ENCODE measurements at places on chromosomes 6 and 20.

GRCh38 chr6:139028658-139029469 is at the start of gene ABRACL:
Gene ABRACL (plus strand): TSS chr6:139028745. CDS start chr6:139034161, 5,416 bp downstream.
- H3K4me1 ChIP-seq, result peaks cover 20% of the 10 kb centered on the region
- peak within 1 kb of the TSS; percentile 85 for H3K4me3 ChIP-seq
- peak within 1 kb of the TSS; percentile 90 for H3K27ac ChIP-seq
- peaks cover 7% of the 10 kb centered on the region for H3K36me3 ChIP-seq
- no peaks in the 10 kb centered on the region for H3K27me3 ChIP-seq

DNA sequence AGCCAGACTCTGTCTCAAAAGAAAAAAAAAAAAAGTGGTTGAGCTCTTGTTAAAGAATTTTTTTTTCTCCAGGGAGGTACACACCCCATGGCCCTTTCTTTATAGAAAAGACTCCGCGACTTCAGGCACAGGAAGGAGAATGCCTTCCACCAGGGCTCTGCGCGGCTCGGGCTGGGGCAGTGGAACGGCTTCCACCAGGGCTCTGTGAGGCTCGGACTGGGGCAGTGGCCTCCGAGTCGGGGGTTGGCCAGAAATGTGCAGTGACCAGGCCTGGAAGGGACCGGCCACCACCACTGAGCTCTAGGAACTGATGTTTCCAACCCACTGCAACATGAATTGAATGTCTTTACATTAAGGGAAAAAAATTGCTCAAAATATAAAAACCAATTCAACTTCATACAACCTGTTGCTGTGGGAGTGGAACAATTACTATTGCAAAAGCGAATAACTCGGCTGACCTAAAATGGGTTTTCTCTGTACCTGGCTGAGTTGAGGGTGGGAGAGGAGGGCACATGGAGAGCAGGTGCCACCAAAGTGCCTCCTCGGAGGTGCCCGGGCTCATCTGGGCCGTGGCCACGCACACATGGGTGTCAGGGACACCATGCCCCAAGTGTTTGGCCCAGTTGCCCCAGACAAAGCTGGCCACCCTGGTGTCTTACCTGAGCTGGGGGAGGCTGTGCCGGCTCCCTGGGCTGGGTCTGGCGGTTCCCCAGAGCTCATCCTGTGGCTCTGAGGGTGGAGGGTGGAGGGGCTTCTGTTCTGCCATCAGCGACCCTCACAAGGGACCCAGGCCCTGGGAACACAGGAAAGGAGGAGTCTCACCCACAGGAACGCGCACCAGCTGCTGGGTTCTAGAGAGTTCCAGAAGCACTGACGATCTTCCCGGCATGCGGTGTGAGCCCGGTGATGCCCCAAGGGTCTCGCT is 29.3 kb downstream of the SLC2A4RG start:
- H3K4me3 ChIP-seq, result no peak overlapping the region
- H3K36me3 ChIP-seq, result no peaks in the 10 kb centered on the region
- no peak for DNase-seq
- no peaks in the 10 kb centered on the region for H3K27me3 ChIP-seq
- H3K27ac ChIP-seq, result no peak overlapping the region
- H3K4me1 ChIP-seq, result peaks cover 3% of the 10 kb centered on the region

GRCh38 chr20:12928755-12929401 is 79.9 kb upstream of the SPTLC3 start:
- no peak overlapping the region for H3K27ac ChIP-seq
- H3K4me3 ChIP-seq, result no peak overlapping the region
- DNase-seq, result no peak

- H3K36me3 ChIP-seq, result no peaks in the 10 kb centered on the region
- no peak for DNase-seq
- no peaks in the 10 kb centered on the region for H3K4me1 ChIP-seq
- peaks cover 5% of the 10 kb centered on the region for H3K27me3 ChIP-seq
These were observed 17.7 kb downstream of the MAS1 start for GRCh38 chr6:159908535-159908934.

GRCh38 chr20:1460275-1460674 is 6.4 kb downstream of the NSFL1C start:
- DNase-seq, result no peak
- no peak overlapping the region for H3K4me3 ChIP-seq
- H3K27me3 ChIP-seq, result no peaks in the 10 kb centered on the region
- peaks cover 80% of the 10 kb centered on the region for H3K36me3 ChIP-seq
- H3K27ac ChIP-seq, result no peak overlapping the region
- peaks cover 14% of the 10 kb centered on the region for H3K4me1 ChIP-seq

GRCh38 chr6:113182370-113183141 is 674.6 kb upstream of the MARCKS start:
- no peak for DNase-seq
- H3K4me3 ChIP-seq, result no peak overlapping the region
- H3K4me1 ChIP-seq, result no peaks in the 10 kb centered on the region

DNA sequence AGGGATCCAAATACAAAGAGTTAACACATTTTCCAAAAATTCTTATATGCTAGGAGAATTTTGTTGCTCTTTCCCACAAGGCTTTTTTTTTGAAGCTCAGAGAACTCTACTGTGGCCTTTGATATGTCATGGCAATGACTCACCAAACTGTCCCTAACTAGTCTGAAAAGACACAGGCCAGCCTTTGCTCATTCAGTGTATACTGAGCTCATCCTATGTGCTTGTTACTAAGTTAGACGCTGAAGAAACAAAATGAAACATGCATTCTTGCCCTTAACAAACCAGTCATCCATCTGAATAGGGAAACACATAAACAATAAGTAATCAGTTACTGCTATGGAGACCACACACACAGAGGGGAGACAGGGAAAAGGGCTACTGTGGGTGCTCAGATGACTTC is 291.8 kb downstream of the FOXC1 start:
- H3K4me3 ChIP-seq, result no peak overlapping the region
- H3K36me3 ChIP-seq, result no peaks in the 10 kb centered on the region
- no peaks in the 10 kb centered on the region for H3K4me1 ChIP-seq

DNA sequence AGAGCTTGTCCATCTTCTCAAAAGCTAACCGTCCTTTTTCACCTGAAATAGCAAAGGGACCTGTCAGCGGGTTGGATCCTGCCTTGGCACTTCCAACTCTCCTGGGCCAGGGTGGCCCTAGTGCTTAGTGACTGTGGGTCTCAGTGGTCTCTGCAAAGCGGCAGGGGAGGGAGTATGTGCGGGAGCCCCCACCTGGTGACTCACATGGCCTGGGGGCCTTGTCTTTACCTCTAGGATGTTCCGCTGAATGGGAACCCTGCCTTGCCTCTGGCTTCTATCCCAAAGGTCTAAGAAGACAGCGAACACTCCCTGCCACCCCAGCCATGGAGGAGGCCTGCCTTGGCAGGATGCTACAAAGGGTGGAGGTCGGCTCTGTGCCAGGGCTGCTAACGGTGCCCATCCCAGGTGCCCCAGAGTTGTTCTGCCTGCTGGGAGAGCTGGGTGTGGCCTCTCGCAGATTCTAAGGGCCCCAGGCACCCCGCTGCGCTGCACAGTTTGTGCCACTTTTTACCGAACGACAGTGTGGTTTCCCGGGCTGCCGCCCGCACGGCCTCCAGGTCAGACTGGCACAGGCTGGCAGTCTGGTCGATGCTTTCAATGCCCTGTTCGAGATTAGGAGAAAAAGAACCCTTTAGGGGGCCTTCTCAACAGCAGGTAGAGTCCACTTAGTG is 77.2 kb downstream of the PTPN1 start:
- H3K4me1 ChIP-seq, result peaks cover 4% of the 10 kb centered on the region
- no peak overlapping the region for H3K27ac ChIP-seq
- peaks cover 47% of the 10 kb centered on the region for H3K36me3 ChIP-seq
- no peaks in the 10 kb centered on the region for H3K27me3 ChIP-seq
- no peak for DNase-seq

- no peaks in the 10 kb centered on the region for H3K36me3 ChIP-seq
- H3K27me3 ChIP-seq, result no peaks in the 10 kb centered on the region
- peaks cover 15% of the 10 kb centered on the region for H3K4me1 ChIP-seq
- no peak overlapping the region for H3K27ac ChIP-seq
These were observed 22.7 kb downstream of the UTRN start for GRCh38 chr6:144307880-144308279.

DNA sequence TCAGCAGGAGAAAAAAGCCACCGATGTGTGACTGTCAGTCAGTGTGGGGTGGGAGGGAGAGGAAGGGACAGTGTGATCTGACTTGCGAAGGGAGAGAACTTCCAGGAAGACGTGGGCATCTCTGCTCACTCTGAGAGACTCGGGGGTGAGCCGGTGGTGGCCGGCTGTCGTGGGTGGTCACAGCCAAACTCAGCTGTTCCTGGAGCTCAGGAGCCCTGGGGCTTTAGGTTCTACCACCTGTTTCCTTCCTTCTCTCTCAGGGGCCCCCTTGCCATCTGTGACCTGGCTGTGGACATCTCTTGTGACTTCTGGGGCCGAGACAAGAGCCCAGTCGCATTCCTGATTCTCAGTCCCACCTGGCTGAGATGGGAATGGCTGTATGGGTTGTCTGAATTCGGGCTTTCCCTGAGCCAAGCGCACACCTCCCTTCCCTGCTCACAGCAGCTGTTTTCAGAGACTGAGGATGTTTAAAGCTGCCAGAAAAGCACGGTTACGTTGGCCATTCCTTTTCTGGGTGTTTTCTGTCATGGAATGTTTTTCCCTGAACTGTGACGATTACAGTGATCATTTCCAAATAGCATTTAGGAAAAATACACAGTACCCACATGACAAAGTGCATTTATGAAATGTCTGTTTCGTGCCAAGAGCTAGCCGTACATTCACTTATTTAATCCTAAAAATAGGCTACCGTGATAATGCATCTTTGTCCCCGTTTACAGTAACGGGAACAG is 36.5 kb downstream of the SYNJ2 start:
- no peak for DNase-seq
- peaks cover 31% of the 10 kb centered on the region for H3K36me3 ChIP-seq
- H3K4me3 ChIP-seq, result no peak overlapping the region
- H3K27me3 ChIP-seq, result no peaks in the 10 kb centered on the region
- no peak overlapping the region for H3K27ac ChIP-seq
- H3K4me1 ChIP-seq, result peaks cover 10% of the 10 kb centered on the region

- no peaks in the 10 kb centered on the region for H3K27me3 ChIP-seq
- H3K4me1 ChIP-seq, result no peaks in the 10 kb centered on the region
- DNase-seq, result no peak
- no peaks in the 10 kb centered on the region for H3K36me3 ChIP-seq
- H3K27ac ChIP-seq, result no peak overlapping the region
- H3K4me3 ChIP-seq, result no peak overlapping the region
These were observed 121.8 kb upstream of the HDGFL1 start for GRCh38 chr6:22447249-22448196.

- H3K27me3 ChIP-seq, result no peaks in the 10 kb centered on the region
- H3K4me3 ChIP-seq, result peak overlapping the region; percentile 86
- DNase-seq, result peak; percentile 26
- peak overlapping the region; percentile 87 for H3K27ac ChIP-seq
- H3K36me3 ChIP-seq, result peaks cover 3% of the 10 kb centered on the region
- H3K4me1 ChIP-seq, result peaks cover 41% of the 10 kb centered on the region
These were observed 2.0 kb downstream of the FYN start for GRCh38 chr6:111871207-111871606.

DNA sequence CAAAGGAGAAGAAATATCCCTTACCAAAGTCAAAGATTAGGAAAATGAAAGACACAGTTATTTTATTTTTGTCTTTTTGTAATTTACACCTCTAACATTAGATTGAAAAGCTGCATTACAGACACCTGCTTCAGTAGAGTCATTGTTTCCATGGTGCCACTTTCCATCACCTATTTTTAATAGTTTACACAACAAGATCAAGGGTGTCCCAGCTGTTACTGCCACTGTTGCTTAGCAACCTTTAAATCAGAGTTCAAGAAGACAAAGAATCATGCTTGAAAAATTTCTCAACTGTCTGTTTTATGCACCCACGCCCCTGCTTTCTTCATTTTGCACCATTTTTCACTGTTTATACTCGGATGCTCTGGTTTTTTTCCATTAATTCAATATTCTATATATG is 668.2 kb upstream of the GJE1 start:
- no peak overlapping the region for H3K4me3 ChIP-seq
- DNase-seq, result no peak
- no peak overlapping the region for H3K27ac ChIP-seq
- no peaks in the 10 kb centered on the region for H3K27me3 ChIP-seq
- no peaks in the 10 kb centered on the region for H3K36me3 ChIP-seq
- no peaks in the 10 kb centered on the region for H3K4me1 ChIP-seq

DNA sequence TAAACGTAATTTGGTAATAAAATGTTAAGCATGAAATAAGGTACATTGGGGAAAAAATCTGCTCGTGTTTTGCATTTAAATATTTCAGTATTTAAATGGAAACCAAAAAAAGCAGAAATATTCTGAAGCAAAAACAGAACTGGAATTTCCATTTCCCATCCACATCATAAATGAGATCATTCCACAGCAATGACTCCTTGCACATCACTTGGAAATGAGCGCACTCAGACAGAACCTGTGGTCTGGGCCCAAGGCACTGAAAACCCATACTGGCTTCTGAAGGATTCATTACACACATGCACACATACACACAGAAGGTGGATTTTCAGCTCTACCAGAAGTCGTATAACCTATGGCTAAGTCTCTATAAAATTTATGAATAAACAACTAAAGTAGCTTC is 174.8 kb downstream of the IBTK start:
- no peaks in the 10 kb centered on the region for H3K4me1 ChIP-seq
- H3K27ac ChIP-seq, result no peak overlapping the region
- H3K4me3 ChIP-seq, result no peak overlapping the region
- H3K27me3 ChIP-seq, result no peaks in the 10 kb centered on the region
- no peak for DNase-seq
- no peaks in the 10 kb centered on the region for H3K36me3 ChIP-seq

DNA sequence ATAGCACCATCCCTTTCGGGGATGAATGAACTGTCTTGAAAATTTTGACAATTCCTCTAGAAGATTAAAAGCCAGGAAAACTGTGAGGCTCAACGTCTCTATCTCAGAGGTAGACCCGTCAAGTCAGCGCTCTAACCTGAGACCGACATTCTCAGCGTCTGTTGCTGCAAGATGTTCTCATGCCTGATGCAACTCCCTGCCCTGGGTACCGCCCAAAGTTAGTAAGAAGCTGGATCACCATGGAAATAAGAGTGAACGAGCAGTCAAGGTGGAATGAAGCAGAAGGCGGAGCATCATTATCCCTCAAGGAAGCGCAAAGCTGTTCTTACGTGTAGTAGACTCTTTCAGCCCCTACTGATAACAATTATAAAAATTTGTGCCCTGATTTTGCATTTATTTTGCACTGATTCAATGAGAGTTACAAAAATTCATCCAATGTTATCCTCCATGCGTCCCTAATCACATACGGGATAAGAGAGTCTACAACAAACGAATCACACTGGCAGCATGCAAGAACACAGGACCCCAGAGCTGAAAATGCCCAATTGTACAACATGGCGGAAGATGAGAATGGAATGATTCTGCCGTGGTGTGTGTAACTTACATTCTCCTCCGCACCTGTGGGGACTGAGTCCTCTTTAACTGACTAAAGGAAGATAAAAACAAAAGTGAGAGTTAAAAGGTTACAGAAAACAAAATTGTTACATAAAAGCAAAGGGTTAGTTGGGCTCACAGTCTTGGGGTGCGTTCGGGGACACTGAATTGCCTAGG is 95.4 kb downstream of the BCAS1 start:
- no peaks in the 10 kb centered on the region for H3K27me3 ChIP-seq
- no peaks in the 10 kb centered on the region for H3K36me3 ChIP-seq
- no peak overlapping the region for H3K27ac ChIP-seq
- no peak for DNase-seq
- no peaks in the 10 kb centered on the region for H3K4me1 ChIP-seq
- H3K4me3 ChIP-seq, result no peak overlapping the region

GRCh38 chr6:21142741-21143140 is 450.8 kb upstream of the SOX4 start:
- H3K27me3 ChIP-seq, result no peaks in the 10 kb centered on the region
- no peaks in the 10 kb centered on the region for H3K4me1 ChIP-seq
- no peak for DNase-seq
- no peak overlapping the region for H3K27ac ChIP-seq

Data from CD4-positive, alpha-beta T cell (primary cell).